CD4-positive, alpha-beta memory T cell (primary cell): ENCODE measurements at places on chromosomes 2 and 18. TPM values are rescaled to one million over a fixed set of nuclear protein-coding genes. Genes with fewer than 3 reads are reported as not detected.

GKN1 gene
- total RNA-seq = not detected

DNA sequence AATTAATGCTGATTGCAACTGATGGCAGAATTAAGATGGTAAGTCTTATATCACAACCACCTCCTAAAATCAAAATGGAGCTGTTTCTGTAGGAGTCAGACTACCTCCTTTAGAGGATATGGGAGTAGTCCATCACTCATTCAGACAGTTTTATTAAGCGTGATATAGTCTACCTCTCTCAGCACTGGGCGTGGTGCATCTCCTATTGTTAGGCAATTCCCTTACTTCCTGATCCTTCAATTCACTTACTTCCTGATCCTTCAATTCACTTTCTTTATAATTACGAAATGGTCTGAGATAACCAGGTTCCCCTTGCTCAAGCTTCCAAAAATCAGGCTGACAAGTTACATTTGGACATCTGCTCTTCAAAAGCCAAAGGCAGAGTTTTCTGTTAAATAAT, 31.9 kb downstream of the ATP8B1 start:
- H3K4me1 ChIP-seq = no peaks in the 10 kb centered on the region
- no peaks in the 10 kb centered on the region for H3K36me3 ChIP-seq
- no peak overlapping the region for H3K27ac ChIP-seq
- H3K27me3 ChIP-seq = no peaks in the 10 kb centered on the region
- DNase-seq = no peak

ANTXR1 gene
- total RNA-seq = not detected

KCNG2 gene
- not detected for total RNA-seq

DNA sequence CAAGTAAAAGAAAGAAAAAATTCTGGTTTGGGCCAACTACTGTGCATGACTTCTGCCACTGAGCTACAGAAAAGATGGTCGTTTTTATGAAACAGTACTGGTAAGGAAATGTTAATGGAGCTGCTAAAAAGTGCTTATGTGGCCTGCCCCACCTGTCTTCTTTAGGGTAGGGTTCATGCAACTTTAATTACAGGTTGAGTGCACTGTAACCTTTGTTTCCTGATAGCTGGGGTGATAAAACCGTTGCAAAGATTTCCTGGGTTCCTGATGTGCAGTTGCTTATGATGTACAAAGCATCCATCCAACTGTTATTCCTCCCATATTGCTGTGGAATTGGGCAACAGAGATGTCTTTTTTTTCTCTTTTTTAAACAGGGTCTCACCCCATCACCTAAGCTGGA, 34.3 kb upstream of the PUM2 start:
- no peaks in the 10 kb centered on the region for H3K4me1 ChIP-seq
- no peak overlapping the region for H3K27ac ChIP-seq
- no peak for DNase-seq

IL36G gene
- not detected for total RNA-seq

DNA sequence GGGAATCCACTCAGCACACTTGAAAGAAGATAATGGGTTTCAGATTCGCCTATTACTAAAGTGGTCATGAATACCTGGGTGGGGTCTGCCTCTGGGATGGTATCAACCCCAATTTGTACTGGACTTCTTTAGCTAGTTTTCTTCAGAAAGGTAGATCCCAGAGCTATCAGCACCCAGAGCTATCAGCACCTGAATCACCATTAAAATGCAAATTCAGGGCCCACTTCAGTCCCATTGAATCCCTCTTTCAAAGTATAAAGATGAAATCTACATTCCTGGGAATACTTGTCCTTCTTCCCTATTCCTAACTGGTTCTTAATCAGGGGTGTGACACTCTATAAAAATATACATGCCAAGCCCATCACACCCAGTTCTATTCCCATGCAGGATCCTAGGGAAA, 914.3 kb downstream of the DCC start:
- H3K27me3 ChIP-seq = no peaks in the 10 kb centered on the region
- H3K4me3 ChIP-seq = no peak overlapping the region
- DNase-seq = no peak

DNA sequence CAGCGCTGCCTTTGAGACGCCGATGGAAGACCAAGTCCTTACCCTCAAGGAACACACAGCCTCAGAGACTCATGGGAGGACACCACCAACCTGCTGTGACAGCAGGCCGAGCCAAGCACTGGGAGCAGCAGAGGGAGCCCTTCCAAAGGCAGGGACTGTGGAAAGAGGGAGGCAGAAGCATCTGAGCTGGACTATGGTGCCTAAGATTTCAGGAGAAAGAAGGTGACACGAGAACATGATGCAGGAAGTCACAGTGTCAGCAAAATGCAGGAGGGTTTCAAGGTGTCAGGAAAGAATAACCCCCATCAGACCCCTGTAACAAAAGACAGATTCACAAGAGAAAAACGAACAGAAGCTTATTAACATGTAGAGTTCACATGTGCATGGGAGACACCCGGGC, 24.2 kb upstream of the COX7A2L start:
- DNase-seq = no peak
- no peak overlapping the region for H3K27ac ChIP-seq
- no peaks in the 10 kb centered on the region for H3K36me3 ChIP-seq
- no peaks in the 10 kb centered on the region for H3K27me3 ChIP-seq
- H3K4me3 ChIP-seq = no peak overlapping the region

DNA sequence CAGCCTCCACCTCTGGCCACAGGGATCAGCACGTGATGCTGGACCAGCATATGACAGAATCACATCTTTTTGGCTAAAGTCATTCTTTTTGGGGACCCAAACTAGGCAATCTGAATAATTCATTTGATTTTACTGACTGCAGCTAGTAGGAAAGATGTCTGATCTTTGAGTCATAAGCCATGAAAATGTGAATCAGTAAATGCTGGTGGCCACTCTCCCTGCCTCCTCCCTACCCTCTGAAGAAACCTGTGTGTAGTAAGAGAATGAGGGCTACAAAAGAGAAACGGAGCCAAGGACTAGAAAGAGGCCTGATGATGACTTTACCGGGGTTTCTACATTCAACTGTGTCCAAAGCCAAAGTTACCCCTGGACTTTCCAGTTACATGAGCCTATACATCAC, 10.1 kb upstream of the LRPPRC start:
- H3K4me1 ChIP-seq = peaks cover 11% of the 10 kb centered on the region
- no peak overlapping the region for H3K4me3 ChIP-seq
- DNase-seq = no peak
- no peaks in the 10 kb centered on the region for H3K36me3 ChIP-seq

DNA sequence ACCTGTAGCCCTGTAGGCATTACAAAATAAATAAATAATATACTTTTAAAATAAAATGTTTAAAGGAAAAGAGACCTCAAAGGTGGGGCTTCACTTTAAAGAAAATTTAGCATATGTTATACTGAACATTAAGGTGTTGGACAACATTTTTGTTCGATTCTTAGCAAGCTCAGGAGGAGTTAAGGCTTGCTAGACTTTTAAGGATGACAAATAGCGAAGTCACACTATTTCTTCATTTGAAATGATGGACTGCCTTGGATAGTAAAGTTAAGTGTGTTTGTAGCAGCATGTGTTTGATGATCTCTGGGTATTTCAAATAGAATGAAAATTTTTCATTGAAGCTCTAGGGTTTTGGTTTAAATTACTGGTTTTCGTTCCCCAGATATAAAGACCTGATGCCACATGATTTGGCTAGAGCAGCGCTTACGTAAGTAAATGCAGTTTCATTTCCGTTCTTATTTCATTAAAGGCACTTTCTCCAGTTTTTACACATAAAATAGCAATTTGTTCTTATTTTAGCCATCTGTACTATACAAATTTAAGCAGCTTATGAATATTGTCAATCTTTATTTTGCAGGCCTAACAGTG, 24.9 kb downstream of the HADHB start:
- no peak for DNase-seq
- H3K4me1 ChIP-seq = no peaks in the 10 kb centered on the region
- H3K36me3 ChIP-seq = no peaks in the 10 kb centered on the region
- no peak overlapping the region for H3K27ac ChIP-seq
- no peak overlapping the region for H3K4me3 ChIP-seq

DNA sequence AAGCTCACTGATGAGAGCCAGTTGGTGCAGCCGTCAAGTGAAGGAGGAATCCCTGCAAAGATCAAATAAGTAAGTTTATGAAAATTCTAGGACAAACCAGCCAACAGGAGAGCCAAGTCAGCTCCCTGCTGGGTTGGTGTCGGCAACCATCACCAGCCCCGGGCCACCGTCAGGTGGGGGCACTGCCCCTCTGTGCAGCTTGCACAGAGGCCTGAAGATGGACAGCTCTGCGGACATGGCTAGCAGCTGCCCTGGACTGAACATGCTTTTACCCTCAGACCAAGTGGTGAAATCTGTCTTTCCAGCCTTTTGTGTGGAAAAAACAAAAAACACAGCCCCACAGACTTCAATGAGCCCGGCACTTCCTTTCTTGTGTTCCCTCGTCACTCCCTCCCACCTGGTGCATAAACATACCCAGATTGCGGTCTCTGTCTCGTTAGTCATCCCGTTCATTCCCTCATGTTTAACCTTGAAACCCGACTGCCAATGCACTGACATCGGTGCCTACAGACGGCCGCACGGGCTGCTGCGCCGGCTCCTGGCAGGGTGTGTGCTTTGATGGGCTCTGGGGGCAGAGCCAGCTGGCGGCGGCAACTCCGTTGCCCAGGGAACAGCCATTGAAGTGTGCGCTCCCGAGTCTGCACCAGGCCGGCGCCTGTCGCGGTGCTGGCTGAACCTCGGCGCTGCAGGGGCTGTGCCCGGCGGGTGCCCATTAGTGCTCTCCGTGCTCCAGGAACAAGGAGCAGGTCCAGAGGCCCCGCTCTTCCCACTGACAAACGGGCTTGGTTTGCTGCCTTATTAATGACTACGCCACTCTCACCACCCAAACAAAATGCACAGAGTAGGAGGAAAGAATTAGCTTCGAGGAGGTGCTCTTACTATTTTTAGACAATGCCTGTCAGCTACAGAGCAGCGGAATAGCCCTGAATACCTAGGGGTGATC, 95.3 kb downstream of the EIPR1 start:
- no peaks in the 10 kb centered on the region for H3K36me3 ChIP-seq
- no peaks in the 10 kb centered on the region for H3K27me3 ChIP-seq
- H3K4me3 ChIP-seq = no peak overlapping the region
- no peaks in the 10 kb centered on the region for H3K4me1 ChIP-seq
- DNase-seq = no peak

DNA sequence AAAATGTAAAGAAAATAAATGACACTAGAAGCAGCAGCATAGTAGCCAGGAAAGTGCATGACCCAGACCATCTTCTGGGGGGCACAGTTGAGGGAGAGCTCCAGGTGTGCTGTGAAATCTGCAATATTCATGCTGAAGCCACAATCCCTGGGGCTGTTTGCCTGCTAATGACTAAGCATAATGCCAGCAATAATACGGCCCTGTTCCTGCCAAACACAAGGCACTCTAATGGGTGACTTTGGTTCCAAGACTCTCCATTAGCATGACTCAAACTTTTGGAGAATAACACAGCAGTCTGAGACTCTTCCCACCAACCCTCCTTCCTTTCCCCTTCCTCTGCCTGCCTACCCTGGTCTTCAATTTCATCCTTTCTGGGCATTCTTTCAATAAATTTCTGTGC, 77.9 kb upstream of the DOCK10 start:
- no peaks in the 10 kb centered on the region for H3K4me1 ChIP-seq
- no peak overlapping the region for H3K4me3 ChIP-seq
- no peak overlapping the region for H3K27ac ChIP-seq
- H3K27me3 ChIP-seq = no peaks in the 10 kb centered on the region

DNA sequence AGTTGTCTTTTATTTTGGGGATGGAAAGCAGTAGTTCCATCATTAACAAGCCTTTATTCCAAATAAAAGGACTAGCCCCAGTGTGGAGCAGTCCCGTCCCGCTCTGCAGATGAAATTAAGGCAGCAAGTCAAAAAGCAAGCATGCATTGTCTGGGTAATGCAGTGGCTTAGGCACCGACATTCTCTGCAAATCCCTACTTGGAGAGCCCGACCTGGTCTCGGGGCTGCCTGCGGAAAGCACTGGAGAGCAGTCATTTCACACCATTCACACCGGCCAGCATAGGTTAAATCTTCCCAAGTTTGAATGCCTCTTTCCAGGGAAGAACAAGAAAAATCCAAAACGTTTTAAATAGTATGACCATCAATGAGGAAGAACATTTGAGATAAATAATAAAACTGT, 24.4 kb upstream of the RAB12 start:
- H3K27me3 ChIP-seq = no peaks in the 10 kb centered on the region

GRCh38 chr2:170930131-170930990, 1.3 kb downstream of the GORASP2 start:
- H3K27ac ChIP-seq = peak overlapping the region; percentile 89
- H3K4me1 ChIP-seq = peaks cover 43% of the 10 kb centered on the region
- H3K27me3 ChIP-seq = no peaks in the 10 kb centered on the region
- peak; percentile 66 for DNase-seq
- no peaks in the 10 kb centered on the region for H3K36me3 ChIP-seq
